NCI-H1436 treated with DMSO at 0.1 percent for 48 hours (cell line): ENCODE measurements at places on chromosomes 7 and 10.

DNA sequence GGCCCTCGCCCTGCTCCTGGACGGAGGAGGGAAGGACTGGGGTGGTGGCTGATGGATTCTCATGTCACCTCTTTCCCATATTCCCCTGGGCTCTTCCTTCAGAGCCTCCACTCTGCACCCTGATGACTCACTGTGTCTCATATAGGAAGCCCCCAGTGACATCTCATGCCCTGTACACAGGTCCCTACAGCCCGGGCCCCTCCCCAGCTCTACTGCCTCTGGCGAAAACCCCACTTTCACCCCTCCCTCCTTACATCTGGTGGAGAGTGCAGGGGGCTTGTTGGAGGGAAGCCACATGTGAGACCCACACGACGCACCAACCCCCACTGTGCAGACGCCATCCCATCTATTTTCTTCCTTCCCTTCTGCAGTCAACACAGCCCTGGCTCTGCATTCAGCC is 72.8 kb upstream of the ZNF479 start:
- DNase-seq = no peak

DNA sequence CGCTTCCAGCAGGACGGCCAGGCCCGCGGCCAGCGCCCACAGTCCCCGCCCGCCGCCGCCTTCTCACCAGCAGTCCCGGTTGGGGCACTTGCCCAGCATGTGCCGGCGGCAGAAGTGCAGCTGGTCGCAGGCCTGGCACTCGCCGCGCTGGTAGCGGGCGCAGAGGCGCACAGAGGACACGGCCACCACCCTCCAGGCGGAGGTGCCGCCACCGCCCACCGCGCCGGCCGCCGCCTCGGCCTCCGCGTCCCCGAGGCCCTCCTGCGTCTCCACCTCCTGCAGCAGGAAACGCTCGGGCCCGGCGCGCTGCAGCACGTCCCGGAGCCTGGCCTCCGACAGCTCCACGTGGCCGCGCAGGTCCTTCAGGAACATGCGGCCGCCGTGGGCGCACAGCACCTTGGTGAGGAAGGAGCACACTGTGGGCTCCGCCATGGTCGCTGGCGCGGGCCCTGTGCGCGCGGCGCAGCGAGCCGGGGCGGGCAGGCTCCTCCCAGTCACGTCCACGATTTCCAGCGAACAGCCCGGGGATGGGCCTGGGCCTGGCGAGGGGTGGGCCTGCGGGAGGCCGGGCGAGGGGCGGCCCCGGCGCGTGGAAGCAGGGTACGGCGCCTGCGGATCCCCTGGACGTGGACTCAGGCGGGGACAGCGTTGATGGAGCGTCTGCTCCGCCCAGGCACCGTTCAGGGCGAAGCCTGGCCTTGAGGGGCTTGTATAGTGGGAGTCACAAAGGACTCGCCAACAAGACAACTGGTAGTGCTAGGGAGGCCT is at the start of gene ZC3HAV1L:
TSS of gene ZC3HAV1L (minus strand) at position 457 of the 768 bp plus-strand sequence. CDS start at position 432, 25 bp downstream.
- DNase-seq = no peak

DNA sequence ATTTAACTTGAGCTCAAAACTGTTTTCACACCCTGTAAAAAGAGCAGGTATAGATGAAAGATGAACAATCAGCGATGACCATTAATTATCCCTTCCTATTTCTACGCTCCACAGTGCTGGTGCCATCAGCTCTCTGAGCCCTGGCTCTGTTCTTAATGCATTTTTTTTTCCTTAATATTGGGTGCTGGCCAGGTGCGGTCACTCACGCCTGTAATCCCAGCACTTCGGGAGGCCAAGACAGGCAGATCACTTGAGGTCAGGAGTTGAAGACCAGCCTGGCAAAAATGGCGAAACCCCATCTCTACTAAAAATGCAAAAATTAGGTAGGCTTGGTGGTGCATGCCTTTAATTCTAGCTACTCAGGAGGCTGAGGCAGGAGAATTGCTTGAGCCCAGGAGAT is 4.2 kb downstream of the STEAP4 start:
- no peak for DNase-seq

DNA sequence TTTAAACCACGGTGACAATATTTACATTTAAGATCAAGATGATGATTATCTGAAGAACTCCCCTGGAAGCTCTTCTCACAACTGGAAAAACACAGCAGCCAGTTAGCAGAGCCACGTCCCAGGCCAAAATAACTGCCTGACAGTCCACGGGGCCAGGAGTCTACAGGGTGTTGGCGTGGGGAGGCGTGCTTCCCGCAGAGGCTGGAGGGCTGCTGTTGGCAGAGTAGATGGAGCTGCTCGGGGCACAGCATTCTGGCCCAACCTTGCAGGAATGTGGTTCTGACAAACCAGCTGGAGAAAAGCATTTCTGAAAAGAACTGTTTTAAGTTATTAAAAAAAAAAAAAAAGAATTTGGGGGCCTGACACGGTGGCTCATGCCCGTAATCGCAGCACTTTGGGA is 177.9 kb downstream of the EBF3 start:
- DNase-seq = no peak

- DNase-seq = no peak
Observed at GRCh38 chr7:112138325-112138852, 67.8 kb downstream of the DOCK4 start.

- DNase-seq = no peak
Observed at GRCh38 chr10:32055478-32056135, 618 bp downstream of the KIF5B start.

- DNase-seq = no peak
Observed at GRCh38 chr7:94160719-94161435, 156.7 kb upstream of the BET1 start.

DNA sequence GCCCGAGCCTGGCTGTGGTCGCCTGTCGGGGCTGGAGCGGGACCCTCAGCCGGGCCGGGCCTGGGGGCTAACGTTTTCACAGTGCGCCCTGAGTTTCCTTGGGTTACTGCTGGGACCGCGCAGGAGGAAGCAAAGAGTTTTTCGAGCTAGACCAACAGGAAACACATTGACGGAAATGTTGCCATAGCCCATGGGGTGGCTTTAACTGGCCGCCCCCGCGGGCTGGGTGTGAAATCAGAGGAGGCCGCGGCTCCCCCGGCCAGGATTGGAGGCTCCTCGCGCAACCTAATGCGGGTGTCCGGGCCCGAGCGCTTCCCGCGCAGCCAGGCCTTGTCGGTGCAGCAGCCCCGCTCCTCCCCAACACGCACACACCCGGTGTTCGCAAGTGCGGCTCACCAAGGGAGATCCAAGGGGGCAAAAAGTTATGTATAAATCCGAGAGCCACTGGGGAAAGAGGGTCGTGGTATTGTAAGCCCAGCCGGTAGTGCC is 1.9 kb downstream of the HHEX start:
- DNase-seq = no peak

DNA sequence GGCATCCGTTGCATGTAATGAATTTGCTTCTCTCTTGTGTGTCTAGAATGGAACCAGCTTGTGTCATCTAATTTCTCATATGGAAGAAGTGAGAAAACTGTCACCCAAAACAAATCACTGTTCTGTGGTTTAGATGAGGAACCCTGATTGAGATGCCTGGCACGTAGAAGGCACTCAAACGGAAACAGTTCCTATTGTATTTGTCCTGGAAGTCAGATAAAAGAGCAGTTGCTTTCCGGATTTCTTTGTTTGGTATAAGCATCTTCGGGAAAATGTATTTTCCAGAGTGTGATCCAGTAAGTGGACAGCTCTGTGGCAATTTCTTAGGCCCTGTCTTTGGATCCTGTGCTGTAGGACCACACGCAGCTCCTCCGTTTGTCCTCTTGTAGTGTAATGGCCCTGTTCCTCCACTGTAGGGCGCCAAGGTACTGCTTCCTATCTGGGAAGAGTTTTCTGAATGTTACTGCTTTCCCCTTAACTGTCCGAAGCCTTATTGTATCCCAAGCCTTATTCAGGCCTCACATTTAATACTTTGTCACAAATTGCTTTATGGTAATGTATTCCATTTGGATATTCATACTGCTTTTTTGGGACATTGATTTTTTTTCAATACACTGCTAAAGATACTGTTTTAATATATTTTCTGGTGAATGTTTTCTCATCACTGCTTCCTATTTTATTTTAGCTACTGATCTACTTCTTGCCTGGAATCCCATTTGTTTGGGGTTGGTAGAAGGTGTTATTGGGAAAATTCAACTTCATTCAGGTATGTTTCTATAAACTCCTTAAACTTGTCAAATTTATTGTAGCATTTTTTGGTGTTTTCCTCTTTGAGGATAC is 24.8 kb downstream of the INPP5F start:
- DNase-seq = peak; percentile 4

GRCh38 chr7:140917258-140917657 is 7.5 kb downstream of the BRAF start:
- DNase-seq = no peak

GRCh38 chr10:22823109-22823508 is 104.7 kb upstream of the ARMC3 start:
- DNase-seq = no peak

- DNase-seq = no peak
Observed at GRCh38 chr7:5442757-5443305, 19.2 kb upstream of the TNRC18 start.

GRCh38 chr10:96138102-96138501 is 8.0 kb downstream of the ZNF518A start:
- DNase-seq = no peak

DNA sequence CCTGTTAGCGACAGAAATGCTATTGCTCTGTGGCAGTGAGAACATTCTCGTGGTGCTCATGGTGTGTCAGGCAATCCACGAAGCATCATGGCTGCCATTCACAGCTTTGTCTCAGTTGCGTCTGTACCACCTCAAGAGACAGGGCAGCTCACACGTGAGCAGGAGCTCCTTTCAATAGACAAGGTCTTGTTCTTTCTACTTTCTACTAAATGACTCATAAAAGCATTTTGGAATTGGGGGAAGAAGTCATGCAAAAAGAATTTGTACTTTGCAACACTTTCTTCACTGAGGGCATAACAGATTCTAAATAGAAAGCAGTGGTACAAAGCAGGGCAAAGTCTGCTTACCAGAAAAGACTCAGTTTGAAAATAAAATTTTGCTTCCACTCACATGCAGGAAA is 638.5 kb downstream of the PHTF2 start:
- DNase-seq = no peak

DNA sequence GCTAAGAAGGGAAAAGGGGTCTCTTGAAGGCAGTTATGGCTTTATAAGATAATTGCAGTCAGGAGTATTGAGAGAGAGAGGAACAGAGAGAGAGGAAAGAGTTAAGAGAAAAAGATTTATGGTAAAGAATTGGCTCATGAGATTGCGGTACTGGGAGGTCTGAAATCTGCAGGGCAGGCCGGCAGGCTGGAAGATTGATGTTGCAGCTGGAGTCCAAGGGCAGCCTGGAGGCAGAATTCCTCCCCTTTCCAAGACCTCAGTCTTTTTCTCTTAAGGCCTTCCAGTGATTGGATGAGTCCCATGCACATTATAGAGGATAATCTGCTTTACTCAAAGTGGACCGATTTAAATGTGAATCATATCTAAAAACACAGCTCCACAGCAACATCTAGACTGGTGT is 68.4 kb downstream of the HACD1 start:
- DNase-seq = no peak

DNA sequence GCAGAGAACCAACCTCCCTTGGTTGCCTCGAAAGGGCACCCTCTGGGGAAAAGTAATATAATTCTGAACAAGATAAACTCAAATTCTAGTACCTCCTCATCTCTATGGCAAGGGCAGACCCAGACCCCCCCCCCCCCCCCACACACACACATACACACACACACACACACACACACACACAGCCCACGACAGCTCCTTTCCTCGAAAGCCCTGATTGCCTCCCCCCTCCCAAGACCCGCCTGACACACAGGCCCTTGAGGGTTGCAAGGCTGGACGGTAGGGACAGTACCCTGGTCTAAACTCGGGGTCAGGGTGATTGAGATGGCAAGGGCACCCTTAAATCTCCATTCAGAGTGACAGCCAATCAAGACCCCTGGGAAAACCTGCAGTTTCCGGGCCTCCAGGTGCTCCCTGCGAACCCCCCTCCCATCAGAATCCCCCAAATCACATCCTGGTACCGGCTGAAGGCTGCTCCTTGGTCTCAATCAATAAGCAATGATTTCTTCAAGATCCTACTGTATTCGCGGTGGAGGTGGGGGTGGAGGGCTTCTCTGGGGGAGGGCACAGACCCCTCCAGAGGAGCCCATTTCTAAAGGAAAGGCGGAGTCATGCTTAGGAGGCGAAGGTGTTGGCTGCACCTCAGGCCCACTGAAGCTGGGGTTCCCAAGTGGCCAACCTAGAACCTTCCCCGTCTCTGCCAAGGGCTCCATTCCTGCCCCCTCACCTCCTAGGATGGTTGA is 100.7 kb downstream of the HIP1 start:
- no peak for DNase-seq

GRCh38 chr10:3838460-3839437 is 53.7 kb upstream of the KLF6 start:
- no peak for DNase-seq

DNA sequence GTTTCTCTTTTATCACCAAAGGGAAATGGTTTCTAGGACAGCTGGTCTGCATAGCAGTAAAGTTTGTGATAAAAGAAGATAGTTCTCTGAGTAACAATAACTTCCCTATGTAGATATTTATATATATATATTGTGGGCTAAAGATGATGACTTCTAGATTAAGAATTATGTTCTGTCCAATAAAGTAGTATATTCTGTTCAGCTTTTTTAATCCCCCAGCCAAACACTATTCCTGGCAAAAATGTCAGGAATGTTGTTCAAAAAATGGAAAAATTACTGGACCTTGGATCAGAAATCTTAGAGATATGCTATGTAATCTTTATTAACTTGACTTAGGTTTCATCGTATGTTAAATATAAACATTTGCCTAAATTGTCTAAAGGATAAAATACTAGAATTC is 136.3 kb upstream of the GNAI1 start:
- no peak for DNase-seq

DNA sequence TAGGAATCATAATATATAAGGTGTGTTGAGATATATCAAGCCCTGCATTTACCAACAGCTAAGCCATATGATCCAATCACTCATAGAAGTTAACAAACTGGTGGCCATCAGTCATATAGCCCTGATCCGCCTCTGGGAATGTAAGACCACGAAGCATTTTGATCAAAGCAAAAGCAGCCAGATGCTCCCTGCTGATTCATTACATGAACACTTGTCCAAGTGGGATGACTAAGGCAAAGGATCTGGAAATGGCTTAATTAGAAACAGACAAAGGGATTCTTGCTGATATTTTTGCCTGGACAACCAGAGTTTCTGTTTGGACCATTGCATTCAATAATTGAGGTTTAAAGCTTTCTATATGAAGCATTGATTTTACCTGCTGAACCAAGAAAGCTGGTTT is 535.5 kb downstream of the GPAM start:
- no peak for DNase-seq

DNA sequence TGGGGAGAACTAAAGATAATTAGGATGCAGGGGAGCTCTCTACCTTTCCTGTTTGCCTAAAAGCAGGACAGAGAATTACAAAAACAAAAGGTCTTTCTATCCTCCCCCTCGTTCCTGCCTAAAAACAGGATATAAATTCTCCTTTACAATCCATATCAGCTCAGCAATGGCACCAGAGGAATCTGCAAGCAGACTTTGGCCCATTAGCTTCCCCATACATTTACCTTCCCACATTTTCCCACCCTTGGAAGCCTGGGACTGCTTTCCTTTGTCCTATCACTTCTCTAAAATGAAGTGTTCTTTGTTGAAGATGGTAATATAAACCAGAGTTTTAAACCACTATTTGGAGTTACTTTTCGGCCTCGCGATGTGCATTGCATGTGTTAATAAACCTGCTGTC is 15.5 kb downstream of the SHTN1 start:
- no peak for DNase-seq
